Right hindlimb (tissue), 1 donor: ENCODE measurements at places on chromosomes 4 and X.
A peak's percentile ranks its signal among the peaks of the same experiment; 100 is the strongest.

- no peak for DNase-seq
These were observed 9.4 kb upstream of the CDS1 start for GRCh38 chr4:84573385-84574068.

DNA sequence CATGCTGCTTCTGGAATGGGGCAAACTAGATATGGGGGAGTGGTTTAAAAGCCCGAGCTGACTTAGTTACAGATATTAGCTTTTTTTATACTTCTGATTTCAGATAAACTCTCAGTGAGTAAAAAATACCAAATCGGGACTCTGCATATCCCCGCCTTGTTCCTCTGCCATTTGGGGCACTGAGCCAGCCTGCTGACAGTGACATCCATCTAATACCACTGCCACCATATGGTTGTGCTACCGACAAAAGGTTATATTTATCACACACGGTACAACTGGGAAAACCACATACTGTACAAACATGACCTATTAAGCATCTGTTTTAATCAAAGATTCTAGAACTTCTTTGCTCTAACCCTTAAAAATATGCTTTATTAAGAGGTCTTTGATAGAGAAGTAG, 78.7 kb downstream of the GALNT7 start:
- DNase-seq, result no peak

GRCh38 chrX:7635604-7636003, 207.4 kb upstream of the VCX start:
- DNase-seq, result no peak

- DNase-seq, result peak; percentile 33
These were observed 90.7 kb upstream of the DCLK2 start for GRCh38 chr4:149987330-149988086.

GRCh38 chr4:165563851-165564250, 185.0 kb downstream of the CPE start:
- no peak for DNase-seq

- DNase-seq, result no peak
These were observed 76.6 kb downstream of the PRKX start for GRCh38 chrX:3636803-3637202.

DNA sequence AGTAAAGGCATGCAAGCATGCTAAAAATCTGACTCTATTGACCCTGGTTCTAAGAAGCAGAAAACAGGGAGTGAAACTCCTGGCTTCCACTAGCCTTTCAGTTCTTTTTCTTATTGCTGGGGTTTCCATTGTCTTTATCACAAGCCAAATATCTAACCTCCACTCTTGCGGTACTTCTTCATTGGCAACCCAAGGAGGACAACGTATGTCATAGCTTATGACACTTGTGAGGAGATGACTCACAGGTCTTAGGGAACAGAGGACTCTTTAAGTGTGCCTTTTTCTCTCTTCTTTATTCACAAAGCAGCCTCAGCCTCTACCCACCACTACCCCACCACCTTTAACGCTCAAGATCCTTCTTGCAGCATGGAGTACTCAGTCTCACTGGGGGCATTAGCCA, 124.2 kb downstream of the GUCY2F start:
- no peak for DNase-seq

DNA sequence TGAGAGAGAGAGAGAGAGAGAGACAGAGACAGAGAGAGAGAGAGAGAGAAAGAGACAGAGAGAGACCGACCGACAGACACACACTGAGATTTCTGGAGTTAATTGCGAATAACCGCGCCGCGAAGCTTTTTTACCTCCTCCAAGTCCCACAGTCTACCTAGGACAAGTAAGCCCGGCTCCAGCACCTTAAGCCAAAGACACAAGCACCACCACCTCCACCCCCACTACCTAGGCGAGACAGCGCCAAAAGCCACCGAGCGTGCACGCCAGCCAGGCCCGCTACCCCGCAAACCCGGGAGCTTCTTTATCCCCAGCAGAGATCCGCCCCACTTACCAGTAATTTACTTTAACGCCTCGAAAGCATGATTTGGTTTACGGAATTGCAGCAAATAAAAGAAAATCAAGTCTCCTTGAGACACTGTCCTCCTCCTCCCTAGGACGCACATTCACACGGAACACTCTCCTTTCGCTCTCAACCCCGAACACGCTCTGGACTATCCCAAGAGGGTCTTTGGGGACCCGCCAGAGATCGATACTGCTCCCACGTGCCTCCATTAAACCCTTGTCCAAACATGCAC, 649.6 kb upstream of the DIPK2B start:
- DNase-seq, result no peak

DNA sequence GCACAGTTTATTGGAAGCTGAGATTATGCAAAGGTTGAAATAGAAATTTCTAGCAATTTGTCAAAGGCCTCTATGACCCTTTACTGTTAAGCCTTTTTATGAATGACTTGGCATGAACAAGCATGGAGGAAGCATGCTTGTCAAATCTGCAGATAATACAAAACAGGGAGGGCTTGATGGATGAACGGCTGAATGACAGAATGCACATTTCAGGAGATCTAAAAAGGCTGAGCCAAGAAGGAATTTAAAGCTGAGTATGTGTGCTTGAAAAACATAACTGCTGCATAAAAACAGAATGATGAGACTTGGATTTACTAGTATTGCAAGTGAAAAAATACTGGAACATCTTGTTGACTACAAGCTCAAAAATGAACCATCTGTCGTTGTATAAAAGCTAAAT, 29.0 kb upstream of the UBE2K start:
- no peak for DNase-seq

GRCh38 chr4:137015426-137016409, 516.6 kb downstream of the PCDH18 start:
- no peak for DNase-seq
